HS-5 (cell line): ENCODE measurements at places on chromosomes 2 and 18.

GRCh38 chr2:229081411-229081810 is 189.7 kb downstream of the PID1 start:
- no peak for DNase-seq

DNA sequence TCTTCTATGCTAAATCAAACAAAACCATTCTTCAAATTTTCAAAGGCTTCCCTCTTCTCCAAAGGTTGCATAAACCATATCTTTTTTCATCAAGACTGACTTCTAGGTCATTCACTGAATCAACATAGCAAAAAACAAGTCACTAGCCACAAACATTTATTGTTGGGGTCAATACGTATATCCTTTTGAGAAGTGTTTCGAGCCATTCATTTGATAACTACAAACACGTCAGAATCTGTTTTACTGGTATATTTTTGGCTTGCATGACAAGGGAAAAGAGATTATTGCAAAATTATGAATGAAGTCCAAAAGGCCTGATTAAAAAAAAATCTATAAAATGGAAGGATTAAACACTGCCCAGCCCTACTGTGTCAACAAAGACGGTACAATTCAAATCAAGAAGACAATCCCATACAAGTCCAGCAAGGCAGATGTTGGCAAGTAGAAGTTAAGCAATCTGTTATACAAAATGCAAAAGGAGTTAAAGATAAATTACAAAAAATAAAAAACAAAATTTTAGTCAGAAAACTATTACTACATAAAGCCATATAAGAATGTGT is 222.4 kb downstream of the SRBD1 start:
- DNase-seq = no peak

DNA sequence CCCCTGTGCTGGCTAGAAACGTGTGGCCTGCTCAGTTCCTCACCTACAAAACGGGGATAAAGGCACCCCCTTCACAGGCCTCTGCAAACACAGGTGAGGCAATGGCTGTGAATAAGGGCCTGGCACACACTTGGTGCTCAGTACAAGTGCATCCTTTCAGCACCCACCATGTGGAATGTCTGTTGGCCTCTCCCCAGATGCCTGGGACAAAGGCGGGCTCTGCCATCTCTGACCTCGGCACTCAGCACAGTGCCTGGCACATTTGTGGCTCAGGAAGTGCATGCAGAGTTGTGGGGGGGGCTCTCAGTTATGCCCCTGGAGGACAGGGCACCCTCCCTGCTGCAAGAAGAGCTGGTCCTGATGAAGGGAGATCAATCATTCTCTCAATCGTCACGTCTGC is 224.6 kb upstream of the RAB6C start:
- DNase-seq = no peak

GRCh38 chr2:190062053-190062452 is 476 bp downstream of the MSTN start:
- DNase-seq = no peak

- no peak for DNase-seq
Observed at GRCh38 chr2:30282721-30283120, 51.4 kb downstream of the LBH start.

DNA sequence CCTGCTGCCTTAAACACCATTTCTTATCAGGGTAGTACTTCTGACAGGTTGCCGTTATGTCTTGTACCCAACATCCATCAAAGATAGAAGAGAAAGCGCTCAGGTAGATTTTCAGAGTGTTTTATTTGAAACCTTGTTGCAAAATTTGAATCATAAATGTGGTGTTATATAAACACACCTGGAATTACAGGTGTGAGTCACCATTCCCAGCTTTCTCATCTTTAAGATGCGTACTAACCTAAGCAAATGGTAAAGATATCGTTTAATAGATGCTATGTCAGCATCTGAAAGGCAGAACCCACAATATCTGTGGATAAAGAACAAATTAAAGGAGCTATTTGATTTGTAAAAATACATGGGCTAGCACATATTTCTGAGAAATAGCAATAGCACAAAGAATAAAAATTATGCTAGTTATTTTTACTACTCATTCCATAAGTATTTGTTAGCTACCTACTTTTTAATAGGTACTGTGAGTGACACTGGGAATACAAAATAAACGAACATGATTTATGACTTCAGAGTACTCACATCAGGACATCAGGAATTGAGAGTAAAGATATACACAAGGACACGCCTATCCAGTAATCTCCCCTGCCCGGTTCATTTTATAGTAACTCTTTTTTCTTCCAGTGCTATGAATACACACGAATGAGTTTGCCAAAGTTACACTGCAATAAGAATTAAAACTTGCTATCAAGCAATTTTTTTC is 193.8 kb downstream of the RBM43 start:
- no peak for DNase-seq
